HepG2 (cell line): ENCODE measurements at places on chromosomes 4 and X. TPM values are rescaled to one million over a fixed set of nuclear protein-coding genes. Genes with fewer than 3 reads are reported as not detected.

DNA sequence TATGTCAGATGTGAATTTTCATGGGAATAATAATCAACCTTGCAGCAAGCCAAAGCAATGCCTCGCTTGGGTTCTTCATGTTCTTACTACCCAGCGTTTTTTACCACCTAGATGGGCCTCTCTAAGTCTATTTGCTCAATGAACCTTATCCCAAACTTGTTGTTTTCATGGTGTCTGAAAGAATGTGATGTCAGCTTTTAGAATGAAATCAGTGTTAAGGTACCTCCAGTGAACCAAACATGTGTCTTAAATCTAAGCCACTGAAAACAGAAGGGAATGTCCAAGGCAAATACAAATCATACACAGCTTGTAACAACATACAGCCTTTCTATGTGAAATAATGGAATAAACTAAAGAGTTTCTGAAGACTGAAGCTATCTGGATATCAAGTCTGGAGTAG lies 6.7 kb downstream of the EPGN start:
- no peaks in the 10 kb centered on the region for H3K27me3 ChIP-seq
- DNase-seq, result no peak
- no peaks in the 10 kb centered on the region for H3K36me3 ChIP-seq
- H3K27ac ChIP-seq, result no peak overlapping the region
- H3K4me3 ChIP-seq, result no peak overlapping the region

DNA sequence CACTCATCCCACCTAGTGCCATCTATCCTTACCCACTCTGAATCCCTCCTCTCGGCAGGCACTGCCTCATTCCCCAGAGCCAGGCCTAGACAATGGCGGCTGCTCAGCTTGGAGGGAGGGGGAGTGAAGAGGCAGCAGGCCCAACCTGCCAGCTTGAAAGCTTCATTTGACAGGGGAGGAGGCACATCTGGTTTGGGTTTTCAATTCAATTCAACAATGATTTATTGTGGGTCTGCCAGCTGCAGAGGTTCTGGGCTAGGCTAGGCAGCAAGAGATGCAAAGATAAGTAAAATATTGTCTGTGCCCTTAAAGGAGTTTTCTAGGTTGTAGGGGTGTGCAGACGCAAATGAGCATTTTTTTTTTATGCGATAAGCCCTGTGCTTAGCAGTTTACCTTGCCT lies 58.5 kb downstream of the RTL9 start:
- H3K27ac ChIP-seq, result no peak overlapping the region

DNA sequence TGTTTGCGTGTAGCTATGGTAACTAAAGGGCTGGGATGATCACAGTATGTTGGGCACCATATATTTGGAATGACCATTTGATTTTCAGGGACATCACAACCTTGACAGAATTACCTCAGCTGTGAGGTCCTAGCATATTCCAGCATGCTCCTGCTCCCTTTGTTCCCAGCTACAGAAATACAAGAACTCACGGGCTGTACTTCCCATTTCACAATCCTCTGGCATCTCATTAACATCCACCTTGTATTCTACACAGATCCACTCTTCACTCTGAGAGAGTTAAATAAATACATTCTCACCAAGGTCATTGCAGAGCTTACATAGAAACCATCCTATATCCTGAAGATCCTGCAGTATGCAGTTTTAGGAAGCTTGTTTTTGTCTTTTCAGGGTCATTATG lies 169.7 kb downstream of the FRMPD4 start:
- no peaks in the 10 kb centered on the region for H3K36me3 ChIP-seq
- no peaks in the 10 kb centered on the region for H3K4me1 ChIP-seq
- no peaks in the 10 kb centered on the region for H3K27me3 ChIP-seq
- no peak overlapping the region for H3K4me3 ChIP-seq

GRCh38 chrX:113675278-113675677 lies 834.6 kb upstream of the AMOT start:
- no peak for DNase-seq
- H3K27ac ChIP-seq, result no peak overlapping the region
- H3K4me1 ChIP-seq, result no peaks in the 10 kb centered on the region
- H3K36me3 ChIP-seq, result no peaks in the 10 kb centered on the region
- no peaks in the 10 kb centered on the region for H3K27me3 ChIP-seq

DNA sequence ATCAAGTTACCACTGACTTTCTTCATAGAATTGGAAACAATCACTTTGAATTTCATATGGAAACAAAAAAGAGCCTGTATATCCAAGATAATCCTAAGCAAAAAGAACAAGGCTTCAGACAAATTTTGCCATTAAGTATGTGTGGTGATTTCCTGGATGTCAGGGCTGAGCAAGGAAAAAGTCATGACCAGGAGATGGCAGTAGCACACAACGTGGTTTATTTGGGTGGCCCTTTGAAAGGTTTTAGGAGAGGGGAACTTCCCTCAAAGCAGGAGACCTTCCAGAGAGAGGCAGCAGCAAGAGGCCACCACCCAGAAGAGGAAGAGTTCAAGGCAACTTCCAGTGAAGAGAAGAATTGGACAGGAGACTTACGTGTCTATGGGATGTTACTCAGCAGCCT lies 18.1 kb upstream of the ZXDB start:
- no peaks in the 10 kb centered on the region for H3K36me3 ChIP-seq
- no peaks in the 10 kb centered on the region for H3K27me3 ChIP-seq
- H3K27ac ChIP-seq, result no peak overlapping the region

GRCh38 chrX:13216139-13216538 lies 103.7 kb downstream of the ATXN3L start:
- H3K4me1 ChIP-seq, result no peaks in the 10 kb centered on the region
- no peak for DNase-seq
- H3K27ac ChIP-seq, result no peak overlapping the region
- H3K36me3 ChIP-seq, result no peaks in the 10 kb centered on the region
- H3K27me3 ChIP-seq, result no peaks in the 10 kb centered on the region

GRCh38 chrX:104347860-104348259 lies 93.1 kb upstream of the ESX1 start:
- no peak overlapping the region for H3K4me3 ChIP-seq
- no peaks in the 10 kb centered on the region for H3K27me3 ChIP-seq
- H3K36me3 ChIP-seq, result no peaks in the 10 kb centered on the region

DNA sequence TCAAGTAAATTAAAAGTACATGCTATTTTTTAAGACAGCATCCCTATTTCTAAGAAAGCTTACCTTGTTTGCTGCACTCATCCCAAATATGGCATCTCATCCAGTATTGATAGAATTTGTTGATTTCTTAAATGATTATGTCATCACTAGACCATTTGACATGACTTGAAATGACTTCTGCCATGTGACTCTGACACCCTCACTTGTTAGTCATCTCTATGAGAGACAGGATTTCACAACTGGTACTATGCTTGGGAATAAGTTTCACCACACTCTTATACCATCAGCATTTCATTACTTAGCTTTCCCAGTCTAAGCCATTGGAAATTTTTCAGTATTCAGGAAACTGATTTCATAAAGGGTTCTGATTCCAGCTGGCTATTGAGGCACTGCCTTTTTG lies 55.3 kb downstream of the TMPRSS11F start:
- H3K27me3 ChIP-seq, result no peaks in the 10 kb centered on the region
- H3K36me3 ChIP-seq, result no peaks in the 10 kb centered on the region
- no peak overlapping the region for H3K4me3 ChIP-seq
- no peak for DNase-seq
- H3K4me1 ChIP-seq, result no peaks in the 10 kb centered on the region

DNA sequence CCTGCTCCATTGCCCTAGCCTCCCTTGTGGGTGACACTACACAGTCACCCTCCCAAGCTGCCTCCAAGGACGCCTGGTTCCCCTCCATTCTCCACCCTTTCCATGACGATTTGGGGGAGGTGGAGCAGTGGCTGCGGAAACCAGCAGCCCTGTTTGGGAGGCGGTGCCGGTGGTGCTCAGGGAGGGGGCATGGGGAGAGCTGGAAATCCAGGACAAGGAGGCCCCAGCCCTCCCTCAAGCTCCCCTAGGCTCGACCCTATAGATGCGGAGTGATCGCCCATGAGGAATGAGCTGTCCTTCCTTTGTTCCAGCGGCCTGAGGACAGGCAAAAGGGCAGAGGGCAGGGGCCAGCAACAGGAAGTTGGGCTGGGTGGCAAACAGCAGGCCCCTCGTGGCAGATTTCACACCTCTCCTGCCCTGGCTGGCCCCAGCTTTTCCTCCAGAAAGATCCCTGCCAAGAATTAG lies 3.6 kb upstream of the RENBP start:
- no peaks in the 10 kb centered on the region for H3K27me3 ChIP-seq
- H3K4me1 ChIP-seq, result peaks cover 47% of the 10 kb centered on the region
- H3K36me3 ChIP-seq, result peaks cover 6% of the 10 kb centered on the region
- no peak overlapping the region for H3K4me3 ChIP-seq
- peak overlapping the region; percentile 72 for H3K27ac ChIP-seq
- DNase-seq, result peak; percentile 45

GRCh38 chr4:150212927-150213326 lies 134.7 kb downstream of the DCLK2 start:
- H3K27me3 ChIP-seq, result no peaks in the 10 kb centered on the region
- no peak for DNase-seq
- no peaks in the 10 kb centered on the region for H3K4me1 ChIP-seq
- no peak overlapping the region for H3K27ac ChIP-seq
- no peaks in the 10 kb centered on the region for H3K36me3 ChIP-seq
- H3K4me3 ChIP-seq, result no peak overlapping the region

GRCh38 chrX:49276671-49277534 lies 7.3 kb downstream of the PPP1R3F start:
- H3K4me1 ChIP-seq, result peaks cover 17% of the 10 kb centered on the region
- no peak overlapping the region for H3K4me3 ChIP-seq
- no peak for DNase-seq

GRCh38 chr4:28759064-28759463 lies 1898.4 kb downstream of the STIM2 start:
- DNase-seq, result no peak
- no peak overlapping the region for H3K4me3 ChIP-seq
- no peaks in the 10 kb centered on the region for H3K4me1 ChIP-seq

- H3K4me1 ChIP-seq, result no peaks in the 10 kb centered on the region
- no peak overlapping the region for H3K27ac ChIP-seq
- H3K4me3 ChIP-seq, result no peak overlapping the region
- H3K27me3 ChIP-seq, result no peaks in the 10 kb centered on the region
- no peaks in the 10 kb centered on the region for H3K36me3 ChIP-seq
Observed at GRCh38 chr4:168514249-168514852, 17.5 kb downstream of the PALLD start.

DSPP gene
- total RNA-seq, result not detected in 2 replicates

SLC7A11 gene
- total RNA-seq, result 11.9 and 15.7 TPM in 2 replicates

CTAG2 gene
- total RNA-seq, result not detected in 2 replicates

ABRAXAS1 gene
- 14.1 and 20.8 TPM in 2 replicates for total RNA-seq

SSX3 gene
- not detected in 2 replicates for total RNA-seq

KCNE5 gene
- 0.31 and 0.33 TPM in 2 replicates for total RNA-seq
